Fibroblast of upper back skin (primary cell): ENCODE measurements at places on chromosomes 2 and 18.

DNA sequence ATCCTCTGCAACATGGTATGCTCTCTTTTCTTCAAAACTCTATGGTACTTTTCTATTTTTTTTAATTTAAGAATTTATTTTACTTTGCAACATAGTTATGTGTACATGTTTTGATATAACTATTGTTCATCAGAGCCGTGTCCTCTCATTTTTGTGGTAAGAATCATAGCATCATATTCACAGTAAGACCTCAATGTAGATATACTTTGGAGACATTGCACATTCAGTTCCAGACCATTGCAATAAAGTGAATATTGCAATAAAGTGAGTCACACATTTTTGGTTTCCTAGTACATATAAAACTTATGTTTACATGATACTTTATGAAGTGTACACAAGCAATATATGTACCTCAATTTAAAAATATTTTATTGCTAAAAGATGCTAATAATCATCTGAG lies 22.7 kb upstream of the LINC00305 start:
- no peak for DNase-seq

DNA sequence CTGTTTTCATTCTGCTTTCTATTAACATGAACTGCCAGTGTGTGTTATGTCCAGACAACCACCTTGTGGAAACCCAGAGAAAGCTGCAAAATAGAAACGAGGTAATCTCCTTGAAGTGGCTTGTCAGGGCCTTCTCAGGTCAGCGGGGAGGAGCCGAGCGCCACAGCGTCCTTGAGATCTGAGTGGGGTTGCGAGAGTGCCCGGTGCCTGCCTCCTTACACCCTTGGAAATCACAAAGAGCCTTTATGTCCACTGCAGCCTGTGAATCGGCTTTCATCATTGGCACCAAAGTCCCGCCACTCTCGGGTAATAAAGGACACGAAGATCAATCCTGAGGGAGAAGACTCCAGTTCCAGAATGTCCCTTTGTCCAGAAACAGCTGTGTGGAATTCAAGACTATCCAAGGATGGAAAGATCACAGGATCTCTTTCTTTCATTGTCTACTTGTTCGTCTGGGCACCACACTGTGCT lies 135.2 kb downstream of the HRH4 start:
- no peak for DNase-seq

GRCh38 chr2:236336575-236337464 lies 72.6 kb upstream of the ASB18 start:
- DNase-seq, result no peak

DNA sequence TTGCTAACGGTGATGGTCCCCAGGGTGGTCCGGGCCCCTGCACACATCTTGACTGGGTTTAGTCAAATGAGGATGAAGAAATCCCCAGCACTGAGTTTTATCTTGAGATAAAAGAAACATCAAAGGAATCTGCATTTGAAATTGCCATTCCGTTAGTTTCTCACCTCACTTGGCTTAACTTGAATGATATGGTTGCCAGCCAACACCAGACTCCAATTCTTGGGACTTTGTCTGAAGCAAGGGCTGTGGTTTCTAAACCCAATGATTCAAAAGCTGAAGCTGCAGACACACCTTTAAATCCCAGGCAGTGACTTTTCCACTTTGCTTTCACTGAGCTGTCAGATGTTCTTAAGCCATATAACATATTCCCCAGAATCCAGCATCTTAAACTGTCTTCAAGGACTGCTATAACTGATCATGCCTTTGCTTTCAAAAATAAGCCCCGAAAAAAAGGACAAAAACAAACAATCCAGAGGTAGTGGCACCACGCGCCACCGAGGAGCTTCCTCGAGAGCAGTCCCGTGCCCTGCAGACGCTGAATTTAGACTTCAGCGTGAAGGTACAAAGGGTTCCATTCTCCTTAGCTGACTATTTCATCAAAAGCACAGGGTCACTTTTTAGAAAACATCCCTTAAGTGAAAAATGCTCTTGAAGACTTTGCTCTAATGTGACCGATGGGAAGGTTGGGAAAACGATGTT lies 189.3 kb downstream of the HDAC4 start:
- DNase-seq, result no peak

GRCh38 chr2:151357359-151357758 lies at the start of gene TNFAIP6:
Gene TNFAIP6 (plus strand): TSS chr2:151357592. CDS start chr2:151357667, 75 bp downstream.
- peak; percentile 96 for DNase-seq

DNA sequence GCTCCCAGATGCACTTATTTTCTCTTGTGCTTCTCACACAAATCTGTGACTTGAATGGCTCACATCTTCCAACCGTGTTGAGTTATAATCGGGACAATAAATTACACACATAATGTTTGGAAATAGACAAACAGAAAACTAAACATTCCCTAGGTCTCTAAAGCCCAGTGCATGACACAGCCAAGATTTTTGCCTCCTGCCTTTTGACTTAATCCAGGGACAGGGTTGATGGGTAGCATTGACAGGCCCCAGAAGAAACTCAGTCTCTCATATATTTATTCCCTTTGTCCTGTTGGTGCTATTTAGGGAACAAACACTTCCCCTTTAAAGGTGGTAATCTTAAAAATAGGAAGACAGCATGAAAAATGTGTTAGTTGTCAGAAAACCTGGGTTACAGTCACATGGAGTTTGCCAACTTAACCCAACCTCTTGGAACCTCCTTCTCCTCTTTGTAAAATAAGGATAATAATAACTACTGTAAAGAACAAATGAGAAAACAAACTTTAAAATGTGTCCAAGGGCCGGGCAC lies 24.0 kb upstream of the ARPC2 start:
- DNase-seq, result no peak

GRCh38 chr18:8207996-8208395 lies 401.2 kb upstream of the RAB12 start:
- DNase-seq, result no peak

- no peak for DNase-seq
These were observed 100.4 kb upstream of the STK17B start for GRCh38 chr2:196271795-196272194.

DNA sequence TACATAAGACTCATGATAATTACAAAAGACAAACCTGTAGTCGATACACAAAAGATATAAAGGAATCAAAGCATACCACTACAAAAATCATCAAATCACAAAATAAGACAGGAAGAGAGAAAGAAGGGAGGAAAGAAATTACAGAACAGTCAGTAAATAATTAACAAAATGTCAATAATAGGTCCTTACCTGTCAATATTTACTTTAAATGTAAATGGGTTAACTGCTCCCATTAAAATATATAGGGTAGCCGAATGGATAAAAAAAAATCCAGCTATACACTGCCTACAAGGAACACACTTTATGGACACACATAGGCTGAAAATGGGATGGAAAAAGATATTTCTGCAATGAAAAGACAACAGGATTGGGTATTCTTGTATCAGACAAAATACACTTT lies 163.7 kb downstream of the PIEZO2 start:
- no peak for DNase-seq

GRCh38 chr2:55114597-55114996 lies 64.3 kb upstream of the RTN4 start:
- DNase-seq, result no peak

DNA sequence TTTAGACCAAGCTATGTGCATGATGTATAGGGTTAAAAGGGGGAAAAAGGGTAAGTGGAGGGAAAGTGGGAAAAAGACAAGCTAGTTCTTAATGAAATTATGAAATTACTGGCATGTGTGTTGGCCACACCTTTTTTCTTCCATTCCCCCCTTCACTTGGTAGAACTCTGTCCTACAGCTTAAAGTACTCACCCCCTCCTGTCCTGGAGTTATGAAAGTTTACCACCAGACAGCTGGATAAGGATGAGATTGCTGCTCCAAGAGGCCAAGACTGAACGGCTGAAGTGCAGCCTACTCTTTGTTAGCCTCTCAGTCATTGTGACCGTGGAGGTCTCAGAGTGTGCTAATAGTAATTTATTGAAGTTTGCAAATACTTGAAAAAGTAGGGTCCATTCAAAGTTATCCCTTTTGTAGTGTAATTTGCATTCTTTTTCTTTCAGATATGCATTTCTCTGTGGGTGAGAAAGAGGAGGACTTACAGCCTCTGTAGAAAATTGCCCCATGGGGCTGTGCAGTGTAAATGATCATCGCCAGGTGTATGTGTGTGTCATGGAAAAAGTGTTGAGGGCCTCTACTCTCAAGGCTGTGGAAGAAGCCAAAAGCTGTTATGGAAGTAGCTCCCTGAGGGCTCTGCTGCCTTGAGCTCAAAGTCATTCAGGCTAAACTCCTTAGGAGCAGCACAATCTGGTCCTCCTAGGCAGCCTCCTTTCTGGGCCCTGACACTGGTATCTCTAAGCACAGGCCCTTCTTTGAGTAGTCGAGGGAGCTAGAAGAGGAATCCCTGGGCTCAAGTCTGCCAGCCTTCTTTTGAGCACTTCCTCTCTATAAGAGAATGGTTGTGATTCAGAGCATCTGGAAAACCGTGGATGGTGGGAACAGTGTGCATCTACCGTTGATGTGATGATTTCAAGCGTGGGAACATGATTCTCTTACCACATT lies 46.2 kb downstream of the LHCGR start:
- no peak for DNase-seq

DNA sequence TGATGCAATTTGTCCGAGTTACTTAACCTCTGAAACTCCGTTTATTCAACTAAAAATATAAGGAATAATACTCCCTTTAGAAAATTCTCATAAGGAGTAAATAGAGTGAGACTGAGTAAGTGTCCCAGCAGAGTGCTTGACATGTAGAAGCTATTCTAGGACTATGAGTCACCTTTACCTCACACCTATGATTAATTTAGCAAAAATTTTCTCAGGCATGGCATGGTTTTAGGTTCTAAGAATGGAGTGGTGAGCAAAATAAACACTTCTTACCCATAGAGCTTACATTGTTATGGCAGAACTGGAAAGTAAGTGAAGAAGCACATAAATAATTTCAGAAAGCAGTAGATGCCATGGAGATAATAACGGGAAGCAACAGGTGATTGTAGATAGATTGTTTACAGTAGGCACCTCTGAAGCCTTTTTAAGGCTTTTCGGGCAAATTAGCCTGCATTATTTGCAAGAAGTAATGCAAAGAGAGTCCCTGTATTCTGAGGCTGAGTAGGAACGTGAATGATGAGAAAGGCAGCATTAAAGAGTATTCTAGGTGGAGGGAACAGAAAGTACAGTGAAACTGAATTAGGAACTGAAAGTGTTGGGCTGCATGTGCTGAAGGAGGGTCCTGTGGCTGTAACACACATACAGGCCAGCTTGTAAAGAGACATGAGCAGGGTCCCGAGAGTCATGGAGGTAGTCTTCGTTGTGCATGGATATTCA lies 209.2 kb downstream of the ZNF407 start:
- DNase-seq, result peak; percentile 81

DNA sequence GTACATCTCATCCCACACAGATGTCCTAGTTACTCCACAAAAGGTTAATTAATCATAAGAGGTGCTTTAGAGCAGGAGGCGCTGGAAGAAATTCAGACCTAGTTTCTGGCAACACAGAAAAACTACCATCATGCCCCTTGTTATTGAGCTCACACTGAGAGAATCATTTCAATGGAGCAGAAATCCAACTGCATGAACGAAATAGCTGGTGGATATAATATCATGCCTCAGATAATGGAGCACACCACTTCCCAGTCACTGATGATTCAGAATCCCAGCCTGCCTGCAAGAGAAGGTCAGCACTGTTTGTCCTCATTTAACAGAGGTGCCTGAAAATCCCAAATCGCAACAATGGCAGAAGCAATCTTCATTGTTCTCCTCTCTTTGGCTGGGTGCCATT lies 125.8 kb upstream of the CREB1 start:
- no peak for DNase-seq

GRCh38 chr2:189408294-189408693 lies 33.0 kb upstream of the WDR75 start:
- DNase-seq, result peak; percentile 20

GRCh38 chr2:37709111-37709510 lies 37.7 kb upstream of the CDC42EP3 start:
- DNase-seq, result no peak

DNA sequence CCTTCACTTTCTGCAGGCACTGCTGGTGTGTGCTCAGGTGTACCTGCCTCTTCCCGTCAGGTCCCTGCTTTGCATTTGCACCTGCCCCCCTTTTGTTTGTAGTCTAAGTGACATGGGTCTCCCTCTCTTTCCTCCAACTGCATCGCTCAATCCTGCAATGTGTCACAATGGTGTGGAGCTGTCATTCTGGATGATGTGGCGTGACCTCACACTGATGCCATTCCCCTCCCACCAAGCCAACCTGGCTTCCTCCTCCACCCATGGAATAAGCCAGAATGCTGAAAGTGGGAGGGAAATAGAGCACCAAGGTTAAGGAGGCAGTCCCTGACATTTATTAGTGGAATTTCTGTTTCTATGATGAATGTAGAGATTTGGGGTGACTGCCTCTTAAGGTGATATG lies 156.7 kb downstream of the ZBTB7C start:
- DNase-seq, result no peak

DNA sequence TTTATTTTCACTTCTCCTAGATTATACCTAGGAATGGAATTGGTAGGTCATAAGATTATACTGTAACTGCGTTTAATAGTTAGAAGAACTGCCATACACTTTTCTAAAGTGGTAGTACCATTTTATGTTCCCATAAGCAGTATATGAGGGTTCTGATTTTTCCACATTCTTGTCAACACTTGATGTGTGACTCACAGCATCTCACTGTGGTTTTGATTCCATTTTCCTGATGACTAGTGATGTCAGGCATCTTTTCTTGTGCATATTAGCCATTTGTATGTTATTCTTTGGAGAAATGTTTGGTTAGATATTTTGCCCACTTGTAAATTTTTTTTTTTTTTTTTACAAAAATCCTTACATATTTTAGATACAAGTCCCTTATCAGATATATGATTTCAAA lies 2.3 kb downstream of the DCAF17 start:
- DNase-seq, result peak; percentile 86

GRCh38 chr2:217995731-217996231 lies 7.0 kb downstream of the TNS1 start:
- peak; percentile 42 for DNase-seq

GRCh38 chr2:190563646-190564045 lies 29.1 kb upstream of the NEMP2 start:
- DNase-seq, result no peak

DNA sequence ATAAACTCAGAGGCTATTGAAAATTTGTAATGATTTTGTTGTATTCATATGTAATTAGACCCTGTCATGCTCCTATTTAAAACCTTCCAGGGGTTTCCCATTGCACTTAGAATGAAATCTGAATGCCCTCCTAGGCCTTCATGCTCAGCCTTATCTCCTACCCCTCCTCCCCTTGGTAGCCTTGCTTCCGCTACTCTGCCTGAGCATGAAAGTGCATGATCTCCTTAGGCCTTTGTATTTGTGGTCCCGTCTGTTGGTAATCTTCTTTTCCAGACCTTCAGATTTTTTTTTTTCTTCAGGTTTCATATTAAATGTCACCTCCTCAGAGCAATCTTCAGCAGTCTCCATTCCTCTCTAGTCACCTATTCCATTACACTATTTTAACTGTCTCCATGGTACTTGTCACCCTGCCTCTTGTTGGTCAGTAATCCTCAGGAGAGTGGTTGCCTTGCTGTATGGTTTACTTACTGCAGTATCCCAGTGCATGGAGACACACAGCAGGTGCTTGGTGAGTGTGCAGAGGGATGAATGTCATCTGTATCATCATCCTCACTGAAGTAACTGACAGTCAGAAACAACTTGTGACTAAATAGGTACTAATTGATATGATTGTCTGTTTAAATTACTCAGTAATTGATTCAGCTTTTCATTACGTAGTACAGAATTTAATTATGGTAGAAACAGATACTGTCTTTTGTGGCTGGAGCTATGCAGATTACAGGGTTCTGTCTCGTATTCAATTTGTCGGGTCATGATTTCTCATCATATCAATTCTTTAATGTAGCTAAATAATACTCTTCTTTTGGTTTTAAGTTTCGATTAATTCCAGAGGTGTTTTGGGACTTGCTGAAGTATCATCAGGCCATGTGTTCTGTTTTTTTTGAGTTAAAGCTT lies 63.9 kb downstream of the PHLPP1 start:
- no peak for DNase-seq
